Colonic mucosa (tissue), 4 donors: ENCODE measurements at places on chromosomes 16 and 17. TPM values are rescaled to one million over a fixed set of nuclear protein-coding genes. Genes with fewer than 3 reads are reported as not detected.
A peak's percentile ranks its signal among the peaks of the same experiment; 100 is the strongest.

DNA sequence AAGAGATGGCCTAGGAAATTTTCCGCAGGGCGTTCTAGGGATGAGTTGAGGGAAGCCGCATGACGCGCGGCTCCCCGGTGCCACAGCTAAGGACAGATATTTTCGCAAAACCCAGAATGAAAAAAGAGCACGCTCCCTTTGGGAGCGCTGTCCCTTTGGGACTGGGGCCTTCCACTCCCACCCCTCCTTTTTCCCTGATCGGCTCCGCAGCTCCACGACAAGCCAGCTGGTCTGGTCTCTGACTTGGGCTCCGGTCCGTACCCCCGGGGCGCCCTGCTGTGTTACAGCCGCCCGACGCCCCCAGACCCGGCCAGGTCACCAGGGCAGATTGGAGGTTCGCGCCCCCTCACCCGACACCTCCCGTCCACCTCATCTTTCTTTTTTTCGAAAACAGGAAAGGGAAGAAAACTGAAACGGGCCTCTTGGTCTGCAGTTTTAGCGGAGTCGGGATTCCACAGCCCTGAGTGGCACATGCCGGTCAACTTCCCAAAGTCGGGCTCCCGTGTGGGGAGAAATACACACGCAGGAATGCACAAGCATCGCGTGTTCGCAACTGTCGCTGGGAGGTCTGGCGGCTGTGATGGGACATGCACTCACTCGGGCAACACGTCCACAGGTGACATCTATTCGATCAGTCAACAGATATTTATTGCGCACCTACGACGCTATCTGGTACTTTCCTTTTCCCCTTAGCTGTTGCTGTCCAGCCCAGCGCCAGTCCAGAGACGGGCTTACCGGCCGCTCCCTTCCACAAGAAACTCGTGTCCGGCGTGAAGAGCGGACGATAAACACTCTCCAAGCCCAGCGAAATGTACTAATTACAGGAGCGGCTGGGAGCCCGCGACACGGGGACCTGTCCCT lies 3.9 kb upstream of the SOX9 start:
- peak; percentile 32 for DNase-seq

DNA sequence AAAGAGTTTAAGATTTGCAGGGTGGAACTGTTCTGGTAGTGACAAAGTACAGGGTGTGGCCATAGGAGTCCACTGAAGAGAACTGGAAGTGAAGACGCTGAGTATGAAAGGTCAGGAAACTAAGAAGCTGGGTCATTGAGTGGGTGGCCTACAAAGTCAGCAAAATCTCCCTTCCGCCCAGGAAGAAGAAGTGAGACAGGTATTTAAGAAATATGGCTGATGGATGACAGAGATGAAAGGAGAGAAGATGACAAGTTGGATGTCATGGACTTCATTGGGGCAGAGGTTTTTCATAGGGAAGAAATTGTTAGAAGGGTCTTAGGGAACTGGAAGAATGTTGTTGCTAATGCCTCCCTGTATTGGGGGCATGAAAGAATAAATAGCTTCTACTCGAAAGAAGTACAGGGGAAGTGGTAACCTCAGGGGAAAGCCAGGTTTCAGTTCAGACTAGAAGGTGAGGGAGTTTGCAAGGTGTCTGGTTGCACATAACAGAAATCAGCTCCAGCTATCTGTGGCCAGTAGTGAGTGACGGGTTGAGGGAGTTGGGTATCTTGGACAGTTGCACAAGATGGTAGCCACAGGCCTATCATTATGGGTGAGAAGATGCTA lies 33.6 kb upstream of the MED13 start:
- DNase-seq, result no peak

DNA sequence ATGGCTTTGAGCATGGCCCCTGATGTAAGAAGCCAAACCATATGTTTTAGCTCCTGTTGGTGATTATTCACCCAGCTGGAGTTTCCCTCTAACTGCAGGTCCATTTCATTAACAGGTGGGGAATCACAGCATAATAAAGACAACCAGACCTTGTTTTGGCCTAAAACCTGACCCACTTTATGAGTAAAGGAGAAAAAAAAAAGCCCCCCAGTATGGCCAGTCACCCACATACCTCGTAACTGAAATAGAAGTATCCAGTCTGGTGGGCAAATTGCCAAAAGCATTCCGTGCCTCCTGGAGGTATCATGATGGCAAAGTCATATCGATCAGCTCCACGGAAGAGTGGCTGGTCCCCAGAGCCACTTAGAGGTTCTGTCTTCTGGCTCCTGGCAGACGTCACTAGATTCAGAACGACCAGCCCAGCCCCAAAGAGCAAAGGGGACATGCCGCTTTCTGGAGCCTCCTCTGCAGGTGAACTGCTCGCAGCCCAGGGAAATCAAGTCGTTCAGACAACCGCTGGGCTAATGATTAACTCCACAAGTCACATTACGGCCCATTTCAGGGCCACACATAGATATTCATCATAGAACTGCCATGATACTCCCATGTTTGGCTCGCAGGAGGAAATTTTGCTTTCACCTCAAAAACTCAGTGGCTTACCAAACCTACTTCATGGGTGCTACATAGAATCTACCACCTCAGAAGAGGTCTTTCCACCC lies at the start of gene TMED6:
Gene TMED6 (minus strand): TSS at position 478 of the 719 bp plus-strand sequence. CDS start 33 bp downstream, at position 445.
- peak; percentile 87 for DNase-seq

DNA sequence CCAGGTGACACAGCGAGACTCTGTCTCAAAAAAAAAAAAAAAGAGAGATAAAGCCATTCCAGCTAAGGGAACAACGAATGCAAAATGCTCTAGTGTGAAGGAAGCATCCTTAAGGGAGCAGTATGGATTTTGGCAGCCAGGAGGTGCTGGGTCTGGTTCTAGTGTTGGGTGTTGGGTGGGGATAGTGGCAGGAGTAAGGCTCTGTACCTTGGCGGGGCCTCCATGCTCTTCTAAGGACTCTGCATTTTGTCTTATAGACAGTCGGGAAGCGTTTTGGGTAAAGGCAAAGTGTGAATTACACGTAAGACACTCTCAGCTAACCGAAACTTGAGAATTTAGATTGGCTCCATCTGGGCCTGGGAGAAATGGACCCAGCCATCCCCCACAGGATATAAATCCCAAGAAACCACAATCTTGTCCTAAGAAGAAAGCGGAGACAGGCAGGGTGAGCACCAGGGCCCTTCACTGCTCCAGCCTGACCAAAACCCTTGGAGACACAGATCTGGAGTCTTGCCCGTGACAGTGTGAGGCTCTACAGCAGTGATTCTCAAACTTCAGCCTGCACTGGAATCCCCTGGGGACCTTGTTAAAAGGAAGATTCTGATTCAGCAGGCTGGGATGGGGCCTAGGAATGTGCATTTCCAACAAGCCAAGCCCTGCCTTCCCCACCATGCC lies 33.1 kb upstream of the PHB1 start:
- DNase-seq, result no peak

DNA sequence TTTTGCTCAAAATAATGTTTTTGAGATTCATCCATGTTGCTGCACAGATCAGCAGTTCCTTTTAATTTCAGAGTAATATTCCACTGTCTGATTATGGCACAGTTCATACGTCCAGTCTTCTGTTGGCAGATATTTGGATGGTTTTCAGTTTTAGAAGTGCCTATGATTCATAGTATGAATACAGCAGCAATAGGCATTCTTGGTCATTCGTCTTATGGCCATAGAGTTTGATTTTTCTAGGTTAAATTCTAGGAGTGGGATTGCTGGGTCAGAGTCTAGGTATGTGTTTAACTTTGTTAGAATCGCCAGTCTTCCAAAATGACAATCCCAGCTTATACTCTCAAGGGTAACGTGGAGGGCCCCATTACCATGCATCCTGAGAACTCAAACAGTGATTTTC lies 11.5 kb upstream of the IL34 start:
- no peak for DNase-seq

- no peak for DNase-seq
Measured at GRCh38 chr17:48575066-48575582, 3.0 kb downstream of the HOXB4 start.

- DNase-seq, result no peak
Measured at GRCh38 chr16:18803569-18804462, 2.5 kb upstream of the ARL6IP1 start.

DNA sequence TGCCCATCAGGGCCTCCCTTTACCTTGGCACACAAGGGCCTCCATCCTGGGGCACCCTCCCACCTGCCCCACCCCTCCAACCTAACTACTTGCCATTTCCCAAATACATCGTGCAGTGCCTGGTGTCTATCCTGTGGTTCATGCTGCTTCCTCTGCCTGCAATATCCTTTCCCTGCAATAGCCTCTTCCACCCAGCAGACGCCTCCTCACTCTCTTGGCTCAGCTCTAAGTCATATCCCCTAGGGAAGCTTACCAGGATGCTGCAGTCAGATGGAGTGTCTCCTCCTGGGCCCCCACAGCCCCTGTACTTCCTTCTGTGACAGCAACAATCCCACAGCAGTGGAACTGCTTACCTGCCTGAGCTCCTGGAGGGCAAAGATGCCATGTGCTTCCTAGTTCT lies 36.7 kb downstream of the CCDC182 start:
- DNase-seq, result no peak

GRCh38 chr17:19673623-19674022 lies 25.1 kb downstream of the ALDH3A2 start:
- DNase-seq, result no peak

DNA sequence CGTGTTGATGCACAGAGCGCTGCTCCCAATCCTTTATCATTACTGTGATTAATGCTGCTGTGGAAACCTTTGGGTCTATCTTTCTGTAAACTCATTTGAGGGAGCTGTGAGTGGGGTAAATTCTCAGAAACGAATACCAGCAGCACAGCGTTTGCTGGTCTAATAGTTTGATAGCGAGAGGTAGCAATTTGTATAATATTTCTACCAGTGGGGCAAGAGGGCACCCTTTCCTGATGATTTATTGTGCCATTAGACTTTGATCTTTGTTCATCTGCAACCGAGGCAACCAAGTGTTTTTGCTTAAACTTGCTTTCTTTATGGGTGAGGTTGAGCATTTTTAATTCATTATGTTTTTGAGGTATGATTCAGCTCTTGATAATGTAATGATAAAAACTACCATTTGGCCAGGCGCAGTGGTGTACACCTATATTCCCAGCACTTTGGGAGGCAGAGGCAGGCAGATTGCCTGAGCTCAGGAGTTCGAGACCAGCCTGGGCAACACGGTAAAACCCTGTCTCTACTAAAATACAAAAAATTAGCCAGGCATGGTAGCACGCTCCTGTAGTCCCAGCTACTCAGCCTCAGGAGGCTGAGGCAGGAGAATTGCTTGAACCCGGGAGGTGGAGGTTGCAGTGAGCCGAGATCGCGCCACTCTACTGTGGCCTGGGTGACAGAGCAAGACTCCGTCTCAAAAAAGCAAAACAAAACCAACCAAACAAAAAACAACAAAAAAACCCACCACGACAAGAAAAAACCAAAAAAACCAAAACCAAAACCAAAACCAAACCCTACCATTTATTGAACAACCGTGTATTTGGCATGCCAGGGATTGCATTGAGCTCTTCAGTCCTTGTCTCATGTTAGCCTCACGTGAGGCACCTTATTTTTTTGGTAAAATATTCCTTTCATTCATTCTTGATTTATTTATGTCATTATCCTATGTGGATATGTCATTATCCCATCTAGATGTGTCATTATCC lies 81.5 kb downstream of the PLCG2 start:
- no peak for DNase-seq

DNA sequence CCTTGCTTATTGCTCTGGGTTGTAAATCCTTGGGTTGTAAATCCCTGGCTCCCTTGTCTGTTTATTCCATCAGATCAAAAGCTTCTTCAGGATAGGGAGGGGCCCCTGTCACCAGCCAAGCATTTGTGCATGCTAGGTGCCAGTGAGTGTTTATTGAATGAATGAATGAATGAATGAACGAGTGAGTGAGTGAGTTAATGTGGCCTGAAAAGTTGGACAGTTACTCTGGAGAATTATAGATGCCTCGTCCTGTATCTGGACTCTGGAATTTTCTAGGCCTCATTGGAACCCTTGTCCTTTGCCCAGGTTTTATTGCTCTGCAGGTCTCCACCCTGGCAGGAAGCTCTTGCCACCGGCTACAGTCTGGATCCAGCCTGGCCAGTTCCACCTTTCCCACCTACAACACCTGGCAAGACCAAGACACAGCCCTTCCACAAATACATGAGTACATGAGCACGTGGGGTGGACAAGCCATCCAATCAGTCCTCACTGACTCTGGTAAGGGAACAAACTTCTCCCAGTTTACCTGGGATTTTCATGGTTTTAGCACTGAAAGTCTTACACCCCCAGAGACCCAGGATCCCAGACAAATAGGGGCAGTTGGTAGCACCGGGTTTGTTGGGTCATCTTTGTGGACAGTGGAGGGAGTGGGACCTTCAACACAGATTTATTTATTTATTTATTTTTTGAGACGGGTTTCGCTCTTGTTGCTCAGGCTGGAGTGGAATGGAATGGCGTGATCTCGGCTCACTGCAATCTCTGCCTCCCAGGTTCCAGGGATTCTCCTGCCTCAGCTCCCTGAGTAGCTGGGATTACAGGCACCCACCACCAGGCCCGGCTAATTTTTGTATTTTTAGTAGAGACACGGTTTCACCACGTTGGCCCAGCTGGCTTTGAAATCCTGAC lies 14.7 kb upstream of the CDH1 start:
- DNase-seq, result peak; percentile 91

DNA sequence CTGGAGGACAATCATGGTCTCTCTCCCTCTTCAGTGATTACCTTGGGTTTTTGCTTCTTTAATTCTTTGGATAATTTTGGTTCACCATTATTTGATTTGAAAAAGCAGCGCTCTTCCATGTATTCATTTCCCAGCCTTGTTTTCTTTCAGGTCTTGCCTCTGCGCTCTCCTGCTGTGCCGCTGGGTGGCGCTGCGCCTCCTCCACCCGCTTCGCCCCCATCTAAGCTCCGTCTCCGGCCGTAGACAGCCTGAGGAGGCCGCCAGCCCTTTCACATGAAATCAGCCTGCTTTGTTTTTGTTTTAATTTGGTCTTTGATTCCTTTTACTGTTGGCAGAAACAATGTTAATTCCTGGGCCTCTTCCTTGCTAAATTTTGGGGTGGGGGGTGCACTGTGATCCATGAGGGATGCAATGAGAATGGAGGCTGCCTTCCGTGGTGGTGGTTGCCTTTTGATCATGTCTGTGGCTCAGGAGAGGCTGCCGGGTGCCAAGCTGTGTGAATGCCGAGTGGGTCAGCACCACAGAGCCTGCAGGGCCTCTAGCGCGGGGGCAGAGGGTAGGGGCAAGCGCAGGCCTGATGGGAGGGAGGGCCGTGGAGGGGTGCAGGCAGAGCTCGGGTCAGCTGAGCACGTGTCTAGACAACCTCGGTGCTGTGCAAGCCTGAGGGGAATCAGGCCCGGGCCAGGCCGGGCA lies 64.1 kb downstream of the PLD6 start:
- no peak for DNase-seq

- no peak for DNase-seq
Measured at GRCh38 chr16:83717308-83717707, 90.5 kb upstream of the HSBP1 start.

Gene RPUSD1
- 35.6 TPM for total RNA-seq

Gene HOXB6
- 30.0 TPM for total RNA-seq

Gene KRT20
- 1,735 TPM for total RNA-seq

Gene C17orf113
- total RNA-seq, result 0.84 TPM

Gene MILR1
- 5.3 TPM for total RNA-seq

Gene SCGB1C2
- total RNA-seq, result not detected

Gene ADGRG3
- total RNA-seq, result 0.27 TPM

Gene CLEC10A
- total RNA-seq, result 0.96 TPM

Gene CD300LB
- 0.69 TPM for total RNA-seq
